ENCODE measurements at places on chromosomes 5 and 9.

- DNase-seq: no peak
Observed at GRCh38 chr9:114270120-114270975, 52.5 kb upstream of the ORM1 start.

DNA sequence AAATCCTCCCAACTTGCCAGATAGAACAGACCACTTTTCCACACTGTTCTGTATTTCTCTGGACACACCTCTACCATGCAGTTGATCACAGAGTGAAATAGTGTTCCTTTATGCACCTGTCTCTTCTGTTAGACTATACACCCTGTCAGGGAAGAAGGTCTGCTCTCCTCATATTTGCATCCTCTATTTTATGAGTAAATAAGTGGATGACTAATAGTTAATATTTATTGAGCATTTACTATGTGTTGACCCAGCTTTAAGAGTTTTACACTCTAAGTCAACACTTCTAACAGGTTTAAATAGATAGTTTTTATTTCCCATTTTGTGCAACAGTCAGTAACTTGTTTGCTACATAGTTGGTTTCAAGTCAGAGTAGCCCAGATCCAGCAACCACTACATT, 452.8 kb upstream of the MPDZ start:
- no peak for DNase-seq

DNA sequence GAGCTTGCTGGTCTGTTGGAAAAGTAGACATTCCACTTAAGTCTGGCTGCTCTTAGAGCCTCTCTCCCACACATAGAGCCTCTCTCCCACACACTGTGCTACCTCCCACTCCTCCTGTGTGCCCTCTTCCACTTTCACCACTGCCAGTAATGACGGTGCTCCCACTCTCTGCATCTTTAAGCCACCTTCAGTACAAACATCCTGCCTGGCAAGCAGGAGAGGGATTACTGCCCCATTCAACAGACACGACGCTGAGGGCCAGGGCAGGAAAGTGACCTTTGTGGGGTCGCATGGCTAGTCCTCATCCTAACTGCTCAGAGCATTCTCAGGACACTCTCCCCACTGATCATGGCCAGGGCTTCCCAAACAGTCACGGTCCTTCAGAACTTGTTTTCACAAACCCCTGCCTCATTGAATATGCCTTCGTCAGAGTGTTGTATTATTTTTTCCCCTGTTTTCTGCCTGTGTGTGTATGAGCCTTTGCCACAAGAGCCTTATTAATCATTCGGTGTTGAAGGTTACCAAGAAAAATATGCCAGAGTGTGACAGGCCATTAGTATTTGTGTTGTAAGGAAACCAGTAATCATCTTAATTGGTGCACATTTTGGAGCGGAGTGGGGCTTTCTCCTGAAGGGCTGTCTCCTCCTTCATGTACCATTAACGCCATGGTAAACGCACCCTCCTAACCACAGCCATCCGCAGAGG, 87.1 kb upstream of the SAP30L start:
- no peak for DNase-seq

GRCh38 chr9:116576386-116576785, 110.7 kb upstream of the TRIM32 start:
- DNase-seq: no peak

DNA sequence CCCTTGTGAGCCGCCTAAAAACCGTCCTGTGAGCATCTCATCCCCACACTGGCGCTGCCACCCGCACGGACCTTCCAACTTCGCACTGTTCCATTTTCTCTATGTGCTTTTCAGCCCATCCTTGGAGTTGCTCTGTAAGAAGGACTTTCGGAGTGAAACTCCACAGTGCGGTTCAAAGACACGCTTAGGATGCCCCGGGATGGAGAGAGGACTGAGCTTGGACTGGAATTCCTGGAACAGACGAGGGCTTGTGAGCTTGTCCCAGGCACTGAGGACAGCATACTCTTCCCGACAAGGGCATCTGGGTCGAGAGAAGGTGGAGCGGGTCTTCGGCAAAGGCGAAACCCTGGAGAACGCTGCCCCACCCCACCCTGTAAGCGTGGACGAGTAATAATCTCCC, 187.8 kb downstream of the MEF2C start:
- DNase-seq: no peak

DNA sequence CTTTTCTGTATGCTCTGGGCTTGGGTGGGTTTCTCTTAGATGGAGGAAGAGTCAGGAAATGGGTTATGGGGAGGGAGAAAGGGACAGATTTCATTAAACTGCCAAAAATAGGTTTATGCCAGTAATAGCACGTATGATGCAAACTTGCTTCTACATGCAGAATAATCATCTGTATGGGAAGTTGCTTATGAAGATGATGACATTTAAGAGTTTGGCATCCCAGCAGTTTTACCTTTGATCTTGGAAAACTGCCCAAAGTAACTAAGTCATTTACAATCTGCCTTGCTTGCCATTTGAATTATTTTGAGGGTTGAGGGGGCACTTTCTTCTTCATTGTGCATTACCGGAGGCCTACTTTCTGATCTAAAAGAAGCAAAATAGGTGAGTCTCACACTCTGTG, 282.9 kb upstream of the ANKRD55 start:
- DNase-seq: no peak

DNA sequence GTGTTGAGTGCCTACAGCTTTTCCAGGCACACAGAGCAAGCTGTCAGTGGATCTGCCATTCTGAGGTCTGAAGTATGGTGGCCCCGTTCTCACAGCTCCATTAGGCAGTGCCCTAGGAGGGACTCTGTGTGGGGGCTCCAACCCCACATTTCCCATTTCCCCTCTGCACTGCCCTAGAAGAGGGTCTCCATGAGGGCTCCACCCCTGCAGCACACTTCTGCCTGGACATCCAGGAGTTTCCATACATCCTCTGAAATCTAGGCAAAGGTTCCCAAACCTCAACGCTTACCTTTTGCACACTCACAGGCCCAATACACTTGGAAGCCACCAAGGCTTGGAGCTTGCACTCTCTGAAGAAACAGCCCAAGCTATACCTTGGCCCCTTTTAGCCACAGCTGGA, 131.3 kb downstream of the DEPDC1B start:
- DNase-seq: no peak

DNA sequence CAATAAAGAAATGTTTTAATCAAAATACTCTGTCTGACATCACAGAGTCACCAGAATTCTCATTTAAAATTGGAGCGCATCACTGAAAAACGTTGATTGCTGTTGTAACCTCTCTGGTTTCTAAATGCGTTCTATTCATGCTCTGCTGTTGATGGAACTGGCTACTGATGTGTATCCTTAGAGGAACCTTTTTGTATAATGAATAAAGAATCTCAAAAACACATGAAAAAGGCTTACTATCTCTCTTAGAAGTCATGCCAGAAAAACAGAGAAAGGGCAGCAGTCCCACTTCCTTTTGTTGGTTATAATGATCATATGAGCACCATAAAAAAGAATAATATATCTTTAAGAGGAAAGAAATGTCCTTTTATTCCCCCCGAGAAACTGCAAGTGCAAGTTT, 615.5 kb downstream of the TLE1 start:
- no peak for DNase-seq

DNA sequence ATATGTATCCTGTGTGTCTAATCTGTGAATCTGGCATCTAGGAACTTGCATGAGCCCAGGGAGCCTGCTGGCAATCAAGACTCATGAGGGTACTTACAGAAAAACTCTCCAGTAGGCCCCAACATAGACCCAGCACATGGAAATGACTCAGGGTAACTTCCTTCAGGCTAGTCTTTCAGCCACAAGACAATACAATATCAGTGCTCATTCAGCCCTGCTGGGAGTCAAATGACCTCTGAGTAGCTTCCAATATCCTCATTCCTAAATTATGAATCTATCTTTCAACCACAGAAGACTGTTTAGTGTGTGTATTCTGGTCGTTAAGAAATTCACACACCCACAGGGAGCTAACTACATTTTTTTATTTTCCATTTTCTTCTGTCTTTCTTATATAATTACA, 1273.0 kb downstream of the EFNA5 start:
- no peak for DNase-seq

DNA sequence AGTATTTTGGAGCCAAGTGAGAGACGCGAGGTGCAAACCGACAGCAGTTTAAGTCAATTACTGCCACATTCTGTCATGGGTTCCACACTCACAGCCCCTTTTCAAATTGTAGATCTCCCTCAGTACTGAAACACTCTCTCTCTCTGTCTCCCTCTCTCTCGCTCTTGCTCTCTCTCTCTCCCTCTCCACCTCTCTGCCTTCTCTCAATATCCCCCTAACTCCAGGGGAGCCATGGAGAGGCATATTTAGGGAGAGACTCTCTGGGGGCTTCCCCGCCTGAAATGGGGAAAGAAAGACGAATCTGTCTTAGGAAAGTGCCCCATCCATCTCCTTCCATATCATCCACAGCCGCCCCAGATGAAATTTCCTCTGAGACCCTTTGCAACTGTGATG, 1.6 kb downstream of the BRINP1 start:
- no peak for DNase-seq

Measured in effector CD4-positive, alpha-beta T cell (primary cell).